ENCODE measurements at places on chromosomes 5 and 9.

DNA sequence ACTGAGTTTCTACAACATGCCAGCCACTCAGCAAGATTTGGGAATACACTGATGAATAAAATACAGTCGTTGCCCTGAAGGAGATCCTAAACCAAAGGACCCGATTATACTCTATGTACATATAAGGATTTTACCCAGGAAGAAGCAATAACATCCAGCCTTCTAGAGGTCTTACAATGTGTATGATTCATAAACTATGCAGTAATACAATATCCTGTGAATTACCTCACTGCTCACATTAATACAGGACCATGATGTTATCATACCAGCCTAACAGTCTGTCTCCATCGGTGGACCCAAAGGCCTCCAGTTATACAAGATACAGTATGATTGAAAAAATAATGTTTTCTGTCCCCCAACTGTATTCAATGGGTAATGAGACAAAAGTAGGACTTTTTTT lies 310.5 kb upstream of the TRPM3 start:
- DNase-seq = no peak

DNA sequence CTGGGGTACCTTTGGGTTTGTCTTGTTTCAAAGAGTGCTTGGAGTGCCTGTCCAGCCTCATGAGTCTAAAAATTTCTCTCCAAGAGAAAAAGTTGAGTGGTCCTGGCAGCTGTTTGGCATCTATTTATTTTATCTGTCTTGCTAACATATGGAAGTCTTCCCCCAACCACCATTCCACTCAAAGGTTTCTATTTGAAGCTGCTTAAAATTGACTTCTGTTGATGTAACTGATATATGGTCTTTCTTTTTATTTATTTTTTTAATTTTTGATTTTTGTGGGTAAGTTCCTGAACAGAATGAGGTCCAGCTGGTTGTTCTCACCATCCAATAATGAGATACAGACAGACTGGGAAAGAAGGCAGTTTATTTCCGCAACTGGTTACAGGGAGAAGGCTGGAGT lies 178.7 kb upstream of the SGCD start:
- DNase-seq = no peak

GRCh38 chr5:81121836-81122630 lies 111.1 kb upstream of the CKMT2 start:
- DNase-seq = peak; percentile 6

GRCh38 chr5:68918306-68918705 lies 175.5 kb upstream of the SLC30A5 start:
- DNase-seq = no peak

DNA sequence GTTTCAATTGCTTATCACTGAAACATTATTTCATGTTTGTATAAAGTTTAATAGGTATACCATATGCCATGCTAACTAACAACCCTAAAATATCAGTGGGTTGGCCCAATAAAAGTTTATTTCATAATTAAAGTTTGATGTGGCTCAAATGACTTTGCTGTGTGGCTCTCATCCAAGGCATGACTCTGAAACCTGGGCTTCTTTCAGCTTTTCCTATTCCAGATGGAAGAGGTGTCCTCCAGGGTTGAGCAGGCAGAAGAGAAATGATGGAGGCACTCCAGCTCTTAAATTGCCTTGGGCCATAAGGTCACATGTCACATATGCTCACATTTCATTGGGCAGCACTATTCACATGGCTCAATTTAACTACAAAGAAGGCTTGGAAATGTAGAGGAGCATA lies 101.9 kb downstream of the MACIR start:
- DNase-seq = no peak

GRCh38 chr9:12719431-12719830 lies 26.2 kb downstream of the TYRP1 start:
- DNase-seq = peak; percentile 55

DNA sequence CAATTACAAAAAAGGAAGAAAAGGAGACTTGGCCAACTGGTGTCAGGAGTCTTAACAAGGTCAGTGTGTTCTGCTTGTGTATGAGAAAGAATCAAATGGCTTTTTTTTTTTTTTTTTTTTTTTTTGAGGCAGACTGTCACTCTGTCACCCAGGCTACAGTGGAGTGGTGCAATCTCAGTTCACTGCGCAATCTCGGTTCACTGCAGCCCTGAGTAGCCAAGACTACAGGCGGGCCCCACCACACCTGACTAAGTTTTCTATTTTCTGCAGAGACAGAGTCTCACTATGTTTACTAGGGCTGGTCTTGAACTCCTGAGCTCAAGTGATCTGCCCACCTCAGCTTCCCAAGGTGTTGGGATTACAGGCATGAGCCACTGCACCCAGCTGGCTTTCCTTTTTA lies 3.1 kb upstream of the IL7R start:
- DNase-seq = no peak

GRCh38 chr5:31807789-31808540 lies 169.0 kb downstream of the PDZD2 start:
- DNase-seq = no peak

- DNase-seq = peak; percentile 37
Measured at GRCh38 chr5:119435436-119436132, 16.7 kb upstream of the HSD17B4 start.

DNA sequence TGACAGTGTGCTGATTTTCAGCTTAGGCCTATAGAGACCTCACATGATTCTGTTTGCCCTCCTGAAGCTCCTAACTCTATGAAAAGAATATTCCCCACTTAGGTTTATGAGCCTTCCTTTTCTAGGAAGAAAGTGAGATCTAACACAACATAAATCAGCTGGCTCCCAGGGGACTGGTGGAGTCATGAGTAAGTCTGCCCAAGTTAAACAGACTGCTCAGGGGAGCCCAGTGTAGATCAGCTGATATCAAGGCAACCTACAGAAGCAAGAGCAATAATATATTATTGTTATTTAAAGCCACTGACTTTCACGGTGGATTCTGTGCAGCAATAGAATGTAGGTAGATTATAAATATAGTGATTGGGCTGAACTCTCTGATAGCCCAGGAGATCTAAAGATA lies 1978.6 kb upstream of the CDH6 start:
- no peak for DNase-seq

DNA sequence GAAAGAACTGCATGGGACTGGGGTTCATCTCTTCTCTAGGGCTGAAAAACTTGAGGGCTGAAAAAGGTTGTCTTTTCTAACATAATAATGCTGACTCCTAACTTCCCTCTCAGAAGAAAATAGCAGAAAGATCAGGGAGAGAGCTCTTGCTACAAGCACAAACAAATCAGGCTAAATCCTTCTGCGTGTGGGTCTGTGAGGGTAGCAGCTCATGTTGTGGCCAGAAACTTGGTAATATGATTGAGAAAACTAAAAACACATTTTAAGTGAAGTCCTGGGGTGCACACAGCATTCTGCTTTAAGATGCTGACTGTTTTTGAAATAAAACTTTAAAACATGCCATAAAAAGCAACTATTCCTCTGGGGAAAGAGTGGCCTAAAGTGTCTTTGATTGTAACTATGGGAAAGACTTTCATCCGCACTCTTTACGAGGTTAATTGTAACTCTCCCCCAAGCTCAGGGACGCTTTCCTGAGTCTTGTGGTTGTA lies 56.7 kb downstream of the SAXO1 start:
- no peak for DNase-seq

GRCh38 chr9:111066468-111066867 lies 28.2 kb upstream of the LPAR1 start:
- DNase-seq = peak; percentile 53

- no peak for DNase-seq
Measured at GRCh38 chr9:129355631-129356030, 177.6 kb upstream of the IER5L start.

DNA sequence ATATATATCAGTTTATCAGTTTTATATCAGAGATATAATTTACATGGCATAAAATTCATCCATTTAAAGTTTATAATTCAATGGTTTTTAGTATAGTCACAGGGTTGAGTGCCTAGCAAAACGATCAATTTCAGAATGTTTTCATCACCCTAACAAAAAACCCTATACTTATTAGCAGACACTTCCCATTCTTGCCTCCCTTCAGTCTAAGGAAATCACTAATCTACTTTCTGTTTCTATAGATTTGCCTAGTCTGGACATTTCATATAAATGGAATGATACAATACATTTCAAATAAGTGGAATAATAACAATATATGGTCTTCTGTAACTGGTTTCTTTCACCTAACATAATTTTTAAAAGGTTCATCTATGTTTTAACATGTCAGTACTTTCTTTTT lies 9.6 kb upstream of the LNPEP start:
- DNase-seq = no peak
